NCI-H748 treated with DMSO at 0.1 percent for 48 hours (cell line): ENCODE measurements at places on chromosomes 7 and 10.

DNA sequence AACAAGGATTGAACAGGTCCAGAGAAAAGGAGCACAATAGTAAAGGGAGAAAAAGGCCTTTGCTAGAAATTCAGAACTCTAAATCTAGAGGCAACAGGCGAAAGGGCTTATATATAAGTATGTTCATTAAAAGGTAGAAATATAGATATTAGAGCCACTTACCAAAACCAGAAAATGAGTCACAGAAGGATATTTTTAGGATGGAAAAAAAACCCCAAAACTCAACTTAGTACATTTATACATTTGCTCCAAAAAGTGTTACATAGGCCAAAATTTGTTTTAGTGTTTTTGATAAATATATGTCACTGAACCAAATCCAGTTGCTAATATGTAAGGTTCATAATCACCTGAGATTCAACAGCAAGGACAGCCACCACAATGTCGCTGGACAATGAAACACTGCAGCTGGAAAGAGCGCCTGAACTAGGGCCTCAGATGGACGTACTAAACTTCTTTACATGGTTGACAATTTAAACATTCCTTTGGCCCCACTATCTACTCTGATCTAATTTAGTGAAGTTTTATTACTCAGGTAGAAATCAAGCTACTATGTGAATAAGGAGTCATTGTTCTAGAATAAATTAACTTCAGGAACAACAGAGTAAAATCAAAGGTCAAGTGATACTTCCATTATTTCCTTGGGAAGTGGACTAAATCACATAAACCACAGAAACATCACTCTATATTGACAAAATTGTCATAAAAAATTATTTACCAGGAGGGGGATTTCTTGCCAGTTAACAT is 10.9 kb downstream of the FAM3C start:
- no peak for DNase-seq

GRCh38 chr7:156610601-156611000 is 30.0 kb upstream of the RNF32 start:
- no peak for DNase-seq

- no peak for DNase-seq
Observed at GRCh38 chr10:101142533-101143344, 11.6 kb downstream of the TLX1 start.

DNA sequence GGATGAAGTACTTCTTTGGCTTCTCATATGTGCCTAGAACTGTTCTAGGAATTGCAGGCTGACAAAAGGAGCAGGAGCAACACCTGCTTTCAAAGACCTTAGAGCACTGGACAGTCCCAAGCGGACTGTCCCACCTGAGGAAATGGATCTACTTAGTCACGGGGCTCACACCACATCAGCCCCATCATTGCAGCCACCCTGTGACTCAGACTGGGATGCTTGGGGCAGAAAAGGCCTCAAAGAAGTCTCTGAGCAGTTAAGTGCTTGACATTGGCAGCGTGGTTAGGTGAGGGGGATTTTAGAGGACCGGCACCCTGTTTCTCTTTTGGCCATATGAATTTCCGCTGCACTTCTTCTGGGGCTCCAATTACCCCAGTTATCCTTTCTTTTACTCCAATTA is 256.6 kb downstream of the USP6NL start:
- no peak for DNase-seq
